ENCODE measurements at places on chromosomes 13 and 19.

- no peak for DNase-seq
These were observed 34.0 kb downstream of the PIN1 start for GRCh38 chr19:9868983-9869617.

DNA sequence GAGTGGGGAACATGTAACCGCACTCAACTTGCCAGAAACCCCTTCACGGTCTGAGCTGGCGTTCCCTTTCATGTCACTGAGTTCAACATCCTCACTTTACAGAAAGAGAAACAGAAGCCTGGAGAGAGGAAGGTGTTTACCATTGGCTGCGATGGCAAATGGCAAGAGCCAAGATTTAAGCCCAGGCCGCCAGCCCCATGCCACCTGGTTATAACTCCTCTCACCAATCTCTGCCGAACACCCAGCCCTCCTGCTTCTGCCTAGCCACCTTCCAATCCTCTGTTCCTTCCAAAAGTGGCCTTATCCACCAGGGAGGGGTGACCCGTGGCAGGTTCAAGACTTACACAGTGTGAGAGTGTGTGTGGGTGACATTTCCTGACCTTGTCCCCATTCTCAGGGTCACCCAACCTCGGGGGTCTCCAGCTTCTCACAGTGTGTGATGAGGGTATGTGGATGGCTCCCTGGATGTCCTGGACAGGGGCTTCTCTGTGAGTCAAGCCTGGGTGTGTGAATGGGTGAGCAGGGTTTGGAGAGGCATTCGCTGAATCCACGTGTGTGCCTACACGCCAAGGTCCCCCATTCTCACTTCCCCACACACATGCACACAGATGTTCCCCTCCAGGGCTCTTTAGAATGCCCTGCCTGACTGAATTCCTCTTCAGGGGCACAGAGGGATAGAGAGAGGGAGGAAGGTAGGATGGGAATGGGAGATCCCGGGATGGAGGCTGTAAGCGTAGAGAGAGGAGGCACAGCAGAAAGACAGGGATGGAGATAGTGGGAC, 1.2 kb downstream of the CADM4 start:
- no peak for DNase-seq

GRCh38 chr19:14433554-14434501, 722 bp downstream of the PKN1 start:
- DNase-seq, result peak; percentile 48

DNA sequence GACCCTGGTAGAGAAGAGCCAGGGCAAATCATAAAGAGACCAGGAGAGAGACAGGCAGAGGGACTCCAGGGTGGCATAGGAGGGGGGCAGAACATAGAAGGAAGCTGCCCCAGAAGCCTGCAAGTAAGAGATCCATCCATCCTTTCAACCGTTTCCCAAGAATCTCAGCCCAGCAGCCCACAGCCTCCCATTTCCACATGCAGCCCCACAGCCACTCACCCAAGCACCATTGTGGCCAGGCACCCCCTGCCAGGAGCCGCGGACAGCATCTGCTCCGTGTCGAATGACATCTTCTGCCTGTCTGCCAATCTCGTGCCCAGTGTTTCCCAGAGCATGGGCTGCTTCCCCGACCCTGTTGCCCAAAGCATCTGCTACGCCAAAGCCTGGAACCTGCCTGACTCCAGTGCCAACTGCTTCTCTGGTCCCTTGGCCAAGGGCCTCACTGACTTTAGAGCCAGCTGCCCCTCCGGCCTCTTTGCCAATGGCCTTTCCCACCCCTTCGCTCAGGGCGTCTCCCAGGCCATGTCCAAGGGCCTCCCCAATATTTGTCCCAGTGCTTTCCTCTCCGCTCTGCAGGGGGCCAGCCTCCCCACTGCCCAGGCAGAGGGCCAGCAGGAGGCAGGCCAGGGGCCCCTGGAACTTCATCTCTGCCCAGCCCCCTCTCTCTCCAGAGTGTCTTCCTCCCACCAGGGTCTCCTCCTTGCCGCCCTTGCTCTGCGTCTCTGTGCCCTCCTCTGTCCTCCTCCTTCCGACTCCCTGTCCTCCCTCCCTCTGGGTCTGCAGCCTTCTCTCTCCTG, 420 bp downstream of the DMKN start:
- no peak for DNase-seq

DNA sequence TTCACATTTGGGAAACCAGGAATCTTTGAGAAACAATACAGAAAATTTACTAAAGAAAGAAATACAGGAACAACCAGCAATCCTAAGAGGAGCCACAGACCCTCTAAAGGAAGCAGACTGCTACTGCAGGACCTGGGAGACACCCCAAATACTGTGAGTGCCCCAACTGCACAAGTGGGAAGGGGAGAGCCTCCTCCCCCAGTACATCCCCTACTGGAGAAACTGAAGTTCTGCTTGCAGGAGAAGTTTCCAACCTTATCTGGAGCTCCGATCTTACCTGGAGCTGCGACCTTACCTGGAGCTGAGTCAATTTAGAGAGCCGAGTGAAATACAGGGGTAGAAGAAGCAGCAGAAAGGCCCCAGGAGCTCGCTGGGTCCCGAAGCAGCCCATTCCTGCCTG, 236.4 kb upstream of the SPRY2 start:
- DNase-seq, result no peak

DNA sequence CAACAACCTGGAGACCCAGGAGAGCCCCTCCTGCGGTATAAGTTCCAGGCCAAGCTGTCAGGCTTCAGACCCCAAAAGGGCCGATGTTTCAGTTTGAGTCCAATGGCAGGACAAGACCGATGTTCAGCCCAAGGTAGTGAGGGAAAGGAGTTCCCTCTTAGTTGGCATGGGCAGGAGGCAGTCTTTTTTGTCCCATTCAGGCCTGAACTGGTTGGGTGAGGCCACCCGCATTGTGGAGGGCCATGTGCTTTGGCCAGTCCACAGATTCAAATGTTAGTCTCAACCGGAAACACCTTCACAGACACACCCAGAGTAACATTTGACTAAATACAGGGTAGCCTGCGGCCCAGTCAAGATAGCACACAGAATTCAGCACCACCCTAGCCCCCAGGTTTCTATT, 89.6 kb upstream of the ANKRD10 start:
- DNase-seq, result no peak

DNA sequence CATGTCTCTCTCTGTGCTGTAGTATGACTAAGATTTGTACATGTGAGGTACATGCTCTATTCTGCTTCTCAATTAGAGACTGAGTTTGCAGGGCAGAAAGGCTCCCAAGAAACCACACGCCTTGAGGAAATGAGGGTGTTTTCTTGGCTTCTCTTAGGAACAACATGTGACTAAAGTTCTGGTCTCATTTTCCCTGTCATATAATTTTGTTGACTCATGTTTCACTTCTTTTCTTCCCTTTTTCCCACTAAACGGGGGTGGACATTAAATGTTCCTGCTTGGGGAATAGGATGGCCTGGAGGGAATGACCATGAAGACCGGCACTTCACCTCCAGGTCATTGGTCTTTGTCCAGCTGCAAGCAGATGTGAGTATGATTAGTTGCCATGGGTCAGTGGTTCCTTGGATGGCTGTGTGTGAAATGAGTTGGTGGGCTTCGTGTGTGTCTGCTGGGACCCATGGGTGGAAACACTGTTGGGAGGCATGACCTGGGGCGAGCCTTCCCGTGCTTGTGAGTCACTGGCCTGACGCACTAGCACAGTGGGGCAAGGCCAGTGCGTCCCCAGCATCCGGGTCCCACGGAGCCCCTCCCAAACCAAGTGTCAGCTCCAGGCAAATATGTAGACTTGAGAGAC, 56.6 kb downstream of the COL4A1 start:
- DNase-seq, result no peak

- no peak for DNase-seq
These were observed 27.7 kb upstream of the NBEA start for GRCh38 chr13:34914416-34914815.

- no peak for DNase-seq
These were observed 220.9 kb downstream of the FOXO1 start for GRCh38 chr13:40445557-40445990.

GRCh38 chr13:83503424-83503823, 378.9 kb downstream of the SLITRK1 start:
- DNase-seq, result no peak

GRCh38 chr19:39196320-39196719, 444 bp upstream of the NCCRP1 start:
- DNase-seq, result no peak

DNA sequence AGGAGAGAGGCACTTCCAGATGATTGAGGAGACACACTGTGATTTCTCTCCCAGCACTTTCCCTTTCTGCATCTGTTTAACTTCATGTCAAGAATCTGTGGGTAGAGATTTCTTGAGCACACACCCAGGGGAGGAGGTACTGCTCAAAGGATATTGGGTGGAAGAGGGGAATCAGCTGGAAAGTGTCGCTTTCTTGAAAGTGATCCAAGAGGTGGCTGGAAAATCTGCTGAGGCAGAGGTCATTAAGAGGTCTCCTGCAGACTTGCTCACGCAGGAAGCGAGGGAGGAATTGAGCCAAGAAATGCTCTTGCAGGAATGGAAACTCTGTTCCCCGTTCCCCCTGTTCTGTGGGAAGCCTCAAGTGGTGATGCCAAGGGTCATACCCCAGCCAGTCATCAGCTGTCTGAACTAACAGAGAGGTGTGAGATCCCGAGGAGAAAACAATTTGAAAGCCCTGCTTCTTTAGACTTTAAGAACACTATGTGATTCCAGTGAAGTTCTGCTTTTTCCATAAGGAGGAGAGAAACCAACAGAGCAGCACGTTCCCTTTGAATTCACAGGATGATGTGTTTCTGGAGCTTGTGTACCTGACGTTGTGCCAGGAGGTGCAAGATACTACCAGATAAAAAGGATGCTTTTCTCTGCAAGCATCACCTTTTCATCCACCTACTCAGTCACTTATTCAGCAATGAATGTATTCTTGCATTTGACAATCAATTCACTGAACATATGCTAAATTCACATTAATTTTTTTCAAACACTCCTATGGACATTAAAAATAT, 163.4 kb upstream of the GPR12 start:
- no peak for DNase-seq

- no peak for DNase-seq
These were observed 4.0 kb downstream of the LSM7 start for GRCh38 chr19:2324220-2324948.

- DNase-seq, result no peak
These were observed 473 bp upstream of the CERS1 start for GRCh38 chr19:18896421-18896841.

DNA sequence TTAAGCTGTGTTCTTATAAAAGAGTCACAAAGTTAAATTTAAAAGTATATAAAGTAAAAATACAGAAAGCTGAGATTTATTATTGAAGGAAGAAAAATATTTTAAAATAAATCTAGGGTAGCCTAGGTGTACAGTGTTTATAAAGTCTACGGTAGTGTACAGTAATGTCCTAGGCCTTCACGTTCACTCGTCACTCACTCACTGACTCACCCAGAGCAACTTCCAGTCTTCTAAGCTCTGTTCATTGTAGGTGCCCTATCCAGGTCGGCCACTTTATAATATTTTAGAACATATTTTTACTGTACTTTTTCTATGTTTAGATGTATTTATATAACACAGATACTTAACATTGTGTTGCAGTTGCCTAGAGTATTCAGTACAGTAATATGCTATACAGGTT, 47.4 kb downstream of the NDFIP2 start:
- no peak for DNase-seq

DNA sequence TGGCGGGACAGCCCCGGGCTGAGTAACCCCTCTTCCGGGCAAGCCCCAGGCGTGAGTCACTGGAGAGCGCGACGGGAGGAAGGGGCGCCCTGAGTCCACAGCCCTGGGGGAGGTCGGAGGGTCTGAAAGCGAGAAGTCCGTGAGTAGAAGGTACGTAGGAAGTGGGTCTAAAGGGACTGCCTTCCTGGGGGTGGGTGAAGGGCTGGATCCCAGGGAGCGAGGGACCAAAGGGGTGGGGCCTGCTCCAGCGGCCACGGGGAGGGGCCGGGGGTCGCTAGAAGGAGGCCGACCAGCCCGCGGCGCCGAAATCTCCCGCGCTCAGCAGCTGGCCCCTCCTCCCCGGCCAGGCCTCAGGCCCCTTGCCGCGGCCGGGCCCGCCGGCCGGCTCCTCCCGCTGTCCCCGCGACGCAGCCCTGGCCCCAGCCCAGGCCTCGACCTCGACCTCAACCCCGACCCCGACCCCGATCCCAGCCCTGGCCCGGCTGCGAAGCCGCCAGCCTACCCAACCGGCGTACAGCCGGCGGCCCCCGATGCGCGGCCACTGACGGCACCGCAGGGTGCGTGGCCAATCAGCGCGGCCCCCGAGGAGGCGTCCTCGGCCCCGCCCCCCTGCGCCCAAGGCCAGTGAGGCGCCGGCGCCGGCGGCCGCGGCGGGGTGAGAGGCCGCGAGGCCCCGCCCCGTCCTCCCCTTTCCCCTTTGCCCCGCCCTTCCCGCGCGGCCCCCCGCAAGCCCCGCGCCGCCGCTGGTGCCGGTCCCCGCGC, 22.6 kb downstream of the IPO5 start:
- DNase-seq, result peak; percentile 91

- no peak for DNase-seq
These were observed 25.2 kb upstream of the SIAH3 start for GRCh38 chr13:45876781-45877180.

DNA sequence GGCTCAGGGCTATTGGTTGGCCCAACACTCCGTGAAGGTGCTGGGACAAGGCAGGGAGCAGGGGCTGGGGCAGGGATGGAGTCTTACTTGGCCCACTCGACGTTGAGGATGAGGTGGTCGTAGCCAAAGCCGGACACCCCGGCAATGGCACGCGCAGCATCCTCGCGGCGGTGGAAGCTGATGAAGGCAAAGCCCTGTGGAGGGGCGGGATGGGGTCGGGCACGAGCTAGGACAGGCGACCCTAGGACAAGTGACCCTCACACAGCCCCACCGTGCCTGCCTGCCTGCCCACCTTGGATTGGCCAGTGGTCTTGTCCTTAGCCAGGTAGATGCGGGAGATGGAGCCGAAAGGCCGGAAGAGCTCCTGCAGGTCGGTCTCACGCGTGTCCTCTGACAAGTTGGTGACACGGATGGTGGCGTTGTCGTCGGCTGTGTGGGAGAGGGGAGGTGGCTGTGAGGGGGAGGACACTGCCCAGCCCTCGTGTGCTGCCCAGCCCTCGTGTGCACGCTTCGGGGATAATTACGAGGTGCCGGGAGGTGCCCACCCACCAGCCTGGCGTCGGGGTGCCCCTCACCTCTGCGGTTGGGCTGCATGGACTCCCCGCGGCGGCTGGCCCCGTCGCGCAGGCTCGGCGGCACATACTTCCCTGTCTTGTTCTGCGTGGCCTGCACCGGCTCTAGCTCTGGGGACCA, 4.0 kb downstream of the P2RY11 start:
- DNase-seq, result no peak

DNA sequence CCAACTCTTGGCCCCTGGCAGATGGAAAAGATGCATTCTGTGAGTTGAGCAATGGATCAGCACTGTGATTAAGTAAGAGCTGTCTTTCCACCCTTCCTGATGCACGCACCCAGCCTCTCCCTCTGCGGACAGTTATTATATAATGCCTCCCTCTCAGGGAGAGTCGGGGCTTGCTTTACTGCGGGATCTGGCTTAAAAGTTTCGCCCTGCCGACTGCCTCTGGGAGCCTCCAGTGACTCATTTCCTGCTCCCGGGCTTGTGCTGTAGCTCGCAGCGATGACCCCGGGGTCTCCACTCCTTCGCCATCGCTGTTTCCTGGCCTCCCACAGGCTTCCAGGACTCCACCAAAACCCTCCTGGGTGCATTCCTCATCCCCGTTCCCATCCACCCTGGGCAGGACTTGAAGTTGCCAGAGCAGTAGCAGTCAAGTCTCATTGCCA, 107.4 kb upstream of the SLC7A1 start:
- DNase-seq, result no peak
